Inflammatory macrophage (primary cell): ENCODE measurements at places on chromosomes 1 and 21.

GRCh38 chr1:68112835-68113243 lies 62.4 kb upstream of the DIRAS3 start:
- no peak for DNase-seq

DNA sequence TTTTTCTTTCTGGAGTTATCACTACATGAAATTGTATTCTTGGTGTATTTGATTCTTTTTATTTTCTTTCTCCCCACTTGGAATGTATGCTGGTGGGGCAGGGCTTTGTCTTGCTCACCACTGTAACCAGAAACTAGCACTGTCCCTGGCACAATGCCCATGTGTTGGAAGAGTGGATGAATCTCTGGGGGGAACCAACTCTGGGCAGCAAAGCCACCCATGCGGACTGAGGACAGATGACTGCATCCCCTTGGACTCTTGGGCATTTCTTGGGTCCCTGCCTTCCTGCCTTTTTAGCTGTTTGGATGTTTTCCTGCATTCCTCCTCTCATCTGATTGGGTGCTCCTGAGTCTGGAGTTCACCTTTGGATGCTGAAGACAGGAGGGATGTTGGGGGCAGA lies 6.1 kb downstream of the CYP4B1 start:
- DNase-seq = no peak

DNA sequence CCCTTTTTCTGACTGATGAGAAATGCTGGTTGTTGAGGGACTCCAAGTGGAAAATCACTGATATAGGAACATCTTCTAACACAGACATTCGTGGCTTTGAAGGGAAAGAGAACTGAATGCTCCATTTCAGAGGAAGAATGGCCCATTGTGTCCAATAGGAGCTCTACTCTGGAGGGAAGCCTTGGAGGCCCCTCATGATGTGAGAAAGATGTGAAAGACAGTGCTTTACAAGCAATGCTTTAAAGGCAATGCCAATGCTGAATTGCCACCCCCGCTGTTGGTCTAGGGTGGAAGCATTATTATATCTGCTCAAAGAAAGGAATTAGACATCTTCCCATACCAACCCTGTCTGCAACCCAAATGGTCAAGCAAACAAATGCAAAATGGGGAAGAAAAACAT lies 13.7 kb downstream of the NMNAT2 start:
- no peak for DNase-seq

DNA sequence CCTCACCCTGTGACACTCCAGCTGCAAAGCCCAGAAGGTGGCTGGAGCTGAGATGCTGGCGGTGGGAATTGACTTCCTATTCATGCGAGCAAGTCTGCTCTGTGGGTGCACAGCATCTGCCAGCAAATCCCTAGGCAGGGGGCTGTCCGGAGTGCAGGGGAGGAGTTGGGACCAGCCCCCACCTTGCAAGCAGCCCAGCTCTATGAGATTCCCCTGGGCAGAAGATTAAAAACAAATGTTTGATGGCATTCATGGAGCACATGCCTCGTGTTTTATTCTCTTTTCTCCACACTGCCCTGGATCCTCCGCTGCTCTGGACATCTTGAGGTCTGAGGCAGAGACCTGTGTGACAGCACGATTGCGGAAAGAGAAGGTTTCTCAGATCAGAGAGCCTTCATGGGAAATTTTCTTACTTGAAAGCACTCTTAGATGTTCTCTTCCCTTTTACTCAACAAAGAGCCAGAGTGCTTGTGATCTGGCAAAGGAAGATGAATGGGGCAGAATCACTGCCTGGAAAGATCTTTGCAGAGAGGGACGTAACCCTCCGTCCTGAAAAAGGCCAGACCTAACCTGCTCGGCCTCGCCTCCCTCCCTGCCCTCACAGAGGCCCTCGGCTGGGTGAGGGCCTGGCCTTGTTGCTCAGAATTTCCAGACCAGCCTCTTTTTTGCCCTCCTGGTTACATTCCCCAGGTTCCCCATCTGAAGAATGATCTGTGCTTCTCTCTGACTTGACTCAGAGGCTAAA lies 597.1 kb downstream of the KIF26B start:
- DNase-seq = no peak

DNA sequence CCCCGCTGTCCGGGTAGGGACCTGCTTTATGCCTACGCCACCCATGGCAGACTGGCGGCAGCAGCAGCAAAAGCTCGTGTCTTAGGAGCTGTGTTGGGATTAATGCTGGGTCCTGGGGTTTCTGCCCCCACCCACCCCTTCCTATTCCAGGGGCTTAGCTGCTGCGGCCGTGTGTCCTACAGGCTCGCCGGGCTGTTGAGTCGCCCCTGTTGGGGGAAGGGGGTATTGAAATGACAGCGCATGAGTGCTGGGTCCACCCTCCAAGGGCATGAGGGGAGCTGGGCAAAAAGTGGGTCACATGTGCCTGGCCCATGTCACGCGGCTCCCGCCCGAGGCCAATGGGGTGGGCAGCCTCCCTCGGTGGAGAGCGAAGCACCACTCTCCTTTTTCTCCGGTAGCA lies 118.3 kb upstream of the COL6A1 start:
- DNase-seq = no peak

- no peak for DNase-seq
Measured at GRCh38 chr1:4786055-4786454, 131.6 kb downstream of the AJAP1 start.
